ENCODE measurements at places on chromosomes 13 and 19. TPM values are rescaled to one million over a fixed set of nuclear protein-coding genes. Genes with fewer than 3 reads are reported as not detected.

The COX6B1 gene
- 732 TPM for total RNA-seq

The DENND1C gene
- total RNA-seq: 1.0 TPM

The LILRA1 gene
- not detected for total RNA-seq

The FARP1 gene
- total RNA-seq: 11.0 TPM

The ZNF790 gene
- 3.5 TPM for total RNA-seq

The PTPRH gene
- not detected for total RNA-seq
